ENCODE measurements at places on chromosomes 13 and 19.

GRCh38 chr13:49253310-49253709, 5.6 kb downstream of the CDADC1 start:
- no peak for DNase-seq

DNA sequence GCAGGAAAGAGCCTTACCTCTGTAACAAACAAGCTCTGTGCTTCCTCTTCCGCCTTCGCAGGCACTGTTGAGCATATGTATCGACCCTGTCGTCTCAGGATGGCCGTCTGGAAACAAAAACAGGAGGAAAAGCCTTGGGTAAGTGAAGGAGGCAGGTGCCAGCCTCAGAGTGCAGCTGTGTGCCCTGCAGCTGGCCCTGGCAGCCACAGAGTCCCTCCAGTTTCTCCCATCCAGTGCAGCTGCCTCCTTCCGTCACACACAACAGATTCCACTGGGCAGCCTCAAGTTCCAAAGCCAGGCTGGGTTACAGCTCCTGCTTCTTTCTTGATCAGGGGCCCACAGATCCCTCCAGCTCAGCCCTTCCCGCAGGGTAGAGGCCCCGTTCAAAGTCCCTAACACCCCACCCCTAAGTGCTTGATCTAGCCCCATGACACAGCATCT, 47.7 kb downstream of the DOCK9 start:
- no peak for DNase-seq

GRCh38 chr13:51737609-51738008, 66.4 kb downstream of the DHRS12 start:
- DNase-seq: no peak

DNA sequence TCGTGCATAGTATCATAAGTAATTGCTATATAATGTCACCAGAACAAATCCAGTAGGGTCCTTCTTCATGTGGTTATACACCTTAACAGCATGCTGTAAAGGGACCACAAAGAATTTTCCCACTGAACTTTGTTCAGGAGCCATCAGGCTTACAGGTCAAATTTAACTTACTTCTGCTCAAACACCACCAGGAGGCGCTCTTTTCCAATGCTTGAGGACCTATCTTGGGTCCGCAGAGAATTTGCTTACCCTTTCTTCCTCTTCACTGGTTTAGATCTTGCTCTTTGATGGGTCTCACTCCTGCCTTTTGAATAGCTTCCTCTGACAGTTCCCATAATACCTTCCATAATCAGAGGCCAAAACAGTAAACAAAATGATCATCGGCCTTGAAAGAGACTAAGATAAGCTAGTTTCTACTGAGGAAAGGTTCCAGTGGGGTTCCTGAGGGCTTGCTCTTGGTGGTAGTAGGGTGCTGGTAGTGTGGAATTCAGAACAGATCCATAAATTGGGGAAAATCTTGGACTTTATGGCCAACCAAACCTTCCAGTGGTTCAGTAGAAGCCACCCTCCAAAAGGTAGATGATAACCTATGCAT, 37.4 kb downstream of the SCGB2B2 start:
- DNase-seq: peak; percentile 47

DNA sequence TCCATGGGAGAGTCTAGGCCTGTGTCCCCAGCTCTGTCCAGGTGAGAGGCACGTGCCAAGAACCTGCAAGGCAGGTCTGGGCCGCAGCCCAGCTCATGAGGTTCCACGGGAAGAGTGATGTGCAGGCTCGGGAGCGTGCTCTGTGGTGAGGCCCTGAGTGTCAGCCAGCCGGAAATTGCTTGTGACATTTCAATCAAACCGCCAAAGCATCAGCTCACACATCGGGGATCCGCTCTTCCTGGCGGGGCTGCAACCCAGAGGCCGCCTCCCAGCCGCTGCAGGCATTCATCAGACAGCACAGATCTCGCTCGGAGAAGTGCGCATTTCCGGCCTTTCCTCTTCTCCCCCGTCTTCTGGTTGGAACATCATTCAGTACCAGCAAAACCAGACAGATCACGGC, 109.3 kb downstream of the KDM4B start:
- no peak for DNase-seq

DNA sequence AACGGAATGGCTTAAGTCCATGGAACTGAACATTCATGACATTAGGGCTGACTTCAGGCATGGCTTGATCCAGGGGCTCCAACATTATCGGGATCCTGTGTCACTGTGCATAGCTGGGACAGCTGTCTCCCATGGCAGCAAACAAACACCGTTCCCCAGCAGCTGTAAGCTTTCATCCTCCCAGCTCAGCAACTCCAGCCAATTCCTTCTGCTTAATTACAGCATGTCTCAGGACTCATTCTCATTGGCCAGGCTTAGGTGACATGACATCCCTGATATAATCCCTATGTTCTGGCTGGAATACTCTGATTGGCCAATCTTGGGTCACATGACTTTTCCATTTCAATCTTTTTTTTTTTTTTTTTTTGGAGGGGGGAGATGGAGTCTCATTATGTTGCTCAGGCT, 10.9 kb upstream of the TLE5 start:
- no peak for DNase-seq

GRCh38 chr19:11447347-11448262, 12.2 kb downstream of the PRKCSH start:
- no peak for DNase-seq

DNA sequence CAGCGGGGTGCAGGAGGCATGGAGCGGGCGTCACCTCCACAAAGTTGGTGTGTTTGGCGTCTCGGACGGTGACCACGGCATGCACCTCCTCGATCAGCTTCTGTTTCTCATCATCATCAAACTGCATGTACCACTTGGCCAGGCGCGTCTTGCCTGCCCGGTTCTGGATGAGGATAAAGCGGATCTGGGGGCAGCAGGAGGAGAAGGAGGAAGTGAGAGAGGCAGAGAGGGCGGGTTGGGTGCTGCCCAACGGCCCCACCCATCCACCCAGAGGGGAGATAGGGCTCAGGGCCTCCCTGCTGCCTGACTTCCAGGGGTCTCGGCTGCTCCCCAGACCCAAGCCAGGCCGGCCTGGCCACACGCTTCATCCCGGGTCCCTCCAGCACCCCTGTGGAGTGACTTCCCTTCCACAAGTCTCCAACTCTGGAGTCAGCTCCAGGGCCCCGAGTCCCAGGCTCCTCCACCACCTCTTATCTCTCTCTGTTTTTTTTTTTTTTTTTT, 4.6 kb downstream of the AP2S1 start:
- DNase-seq: no peak

- no peak for DNase-seq
These were observed 201.3 kb downstream of the POU4F1 start for GRCh38 chr13:78401873-78402707.

GRCh38 chr19:13339869-13340268, 166.4 kb downstream of the CACNA1A start:
- DNase-seq: no peak

DNA sequence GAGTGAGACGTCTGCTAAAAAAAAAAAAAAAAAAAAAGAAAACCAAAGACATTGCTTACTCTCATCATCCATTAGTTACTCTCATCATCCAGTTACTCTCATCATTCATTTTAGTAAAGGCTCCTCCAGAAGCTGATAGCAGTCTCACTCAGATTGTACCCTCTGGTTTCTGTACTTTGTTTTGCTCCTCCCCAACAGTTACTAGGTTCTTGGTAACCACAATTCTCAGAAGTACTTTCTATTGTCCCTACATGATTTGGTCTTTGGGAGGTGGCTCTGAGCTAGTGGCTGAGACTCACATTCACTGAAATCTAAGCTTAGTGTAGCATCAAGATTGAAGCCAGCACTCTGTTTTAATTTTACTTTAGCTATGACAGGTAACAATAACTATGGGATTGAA, 14.3 kb downstream of the ERICH4 start:
- DNase-seq: no peak

GRCh38 chr19:49515767-49516166, 3.3 kb downstream of the FCGRT start:
- no peak for DNase-seq

- DNase-seq: no peak
These were observed 101.5 kb downstream of the CCNA1 start for GRCh38 chr13:36533806-36534205.

DNA sequence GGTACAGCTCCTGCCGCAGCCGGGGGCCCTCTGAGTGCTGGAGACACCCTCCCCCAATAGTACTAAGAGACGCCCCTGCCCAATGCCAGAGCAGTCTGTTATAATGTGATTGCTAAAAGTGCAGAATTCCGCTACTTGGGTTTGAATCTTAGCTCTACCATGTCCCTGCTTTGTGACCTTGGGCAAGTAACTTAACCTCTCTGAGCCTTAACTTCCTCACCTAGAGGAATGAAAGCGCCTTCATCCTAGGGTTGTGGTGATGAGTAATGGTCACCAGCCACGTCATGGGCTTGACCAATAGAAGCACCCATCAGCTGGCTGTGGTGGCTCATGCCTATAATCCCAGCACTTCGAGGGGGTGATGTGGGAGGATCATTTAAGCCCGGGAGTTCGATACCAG, 6.5 kb downstream of the PLEKHG2 start:
- DNase-seq: no peak

- no peak for DNase-seq
These were observed 12.0 kb downstream of the NDUFA11 start for GRCh38 chr19:5891572-5891937.

DNA sequence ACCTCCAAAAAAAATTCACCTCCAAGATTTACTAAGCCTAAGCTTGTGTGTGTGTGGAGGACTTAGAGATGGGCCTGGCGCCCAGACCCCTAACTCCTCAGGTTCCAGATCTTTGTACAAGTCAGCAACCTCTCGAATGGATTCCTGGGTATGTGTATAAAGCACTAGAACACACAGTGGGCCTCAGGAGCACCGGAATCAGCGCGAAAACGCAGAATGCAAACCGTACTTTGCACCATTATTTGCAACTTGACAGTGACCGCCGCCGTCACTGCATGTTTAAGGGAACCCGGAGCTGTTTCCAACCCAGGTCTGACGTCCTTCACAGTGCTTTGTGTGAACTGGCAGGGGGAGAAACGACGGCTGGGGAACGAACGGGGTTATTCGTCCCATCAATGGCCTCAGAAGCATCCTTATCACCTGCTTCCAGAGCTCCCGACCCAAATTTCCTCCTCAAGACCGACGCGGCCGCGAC, 688 bp downstream of the ZNF606 start:
- no peak for DNase-seq

GRCh38 chr13:78816592-78816991, 157.6 kb upstream of the OBI1 start:
- no peak for DNase-seq

DNA sequence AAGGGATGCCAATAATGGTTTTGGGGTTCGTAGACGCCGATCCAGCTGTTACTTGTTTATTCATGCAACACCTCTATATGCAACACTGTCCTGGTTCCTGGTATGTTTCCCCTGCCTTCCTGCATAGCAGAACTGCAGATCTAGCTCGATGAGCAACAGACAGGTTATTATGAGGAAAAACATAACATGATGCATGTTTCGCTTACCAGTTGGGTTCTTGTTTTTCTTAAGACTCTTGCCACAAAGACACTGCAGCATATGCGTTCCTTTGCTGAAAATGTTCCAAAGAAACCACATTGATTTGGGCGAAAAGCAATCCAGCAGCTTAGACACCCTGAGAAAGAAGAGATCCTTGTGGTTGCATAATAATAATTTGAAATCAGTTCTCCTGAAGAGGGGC, 583 bp downstream of the FGF14 start:
- no peak for DNase-seq

GRCh38 chr19:6588508-6589345, 2.2 kb downstream of the CD70 start:
- no peak for DNase-seq

DNA sequence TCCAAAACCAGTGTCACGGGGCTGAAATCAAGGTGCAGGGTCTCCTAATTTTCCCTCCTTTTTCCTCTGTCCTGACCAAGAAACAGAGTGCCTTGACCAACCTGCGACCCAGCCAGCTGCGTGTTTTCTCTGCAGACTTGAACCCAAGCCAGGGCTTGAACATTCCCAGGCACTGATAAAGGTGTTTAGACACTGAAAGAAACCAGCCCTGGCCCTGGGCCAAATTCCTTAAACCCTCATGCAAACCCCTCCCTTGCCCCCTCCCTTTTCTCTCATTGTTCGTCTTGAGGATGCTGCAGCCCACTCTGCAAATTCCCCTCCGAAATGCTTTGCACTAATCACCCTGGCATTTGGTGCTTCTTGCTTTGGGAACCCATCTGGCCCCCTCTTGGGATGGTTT, 9.5 kb upstream of the FFAR2 start:
- DNase-seq: no peak

GRCh38 chr13:75694722-75695121, 58.6 kb downstream of the LMO7 start:
- no peak for DNase-seq

- DNase-seq: no peak
These were observed 737.7 kb downstream of the PCDH9 start for GRCh38 chr13:66492479-66492878.

GRCh38 chr13:66410314-66410713, 819.8 kb downstream of the PCDH9 start:
- no peak for DNase-seq

- DNase-seq: no peak
These were observed 11.3 kb downstream of the ZNF571 start for GRCh38 chr19:37583340-37583739.

DNA sequence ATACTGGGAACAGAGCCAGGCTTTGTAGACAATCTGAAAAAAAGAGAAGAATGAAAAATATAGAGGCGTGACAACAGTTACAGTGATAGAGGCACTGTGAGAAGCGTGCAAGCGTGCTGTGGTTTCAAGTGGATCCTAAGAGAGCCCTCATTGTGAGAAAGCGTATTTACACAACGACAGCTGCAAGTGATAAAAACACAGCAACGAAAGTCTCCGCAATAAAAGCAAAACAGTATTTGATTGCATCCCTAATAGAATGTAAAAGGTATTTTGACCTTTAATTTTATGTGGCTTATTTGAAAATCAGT, 642.7 kb upstream of the ARGLU1 start:
- DNase-seq: no peak

DNA sequence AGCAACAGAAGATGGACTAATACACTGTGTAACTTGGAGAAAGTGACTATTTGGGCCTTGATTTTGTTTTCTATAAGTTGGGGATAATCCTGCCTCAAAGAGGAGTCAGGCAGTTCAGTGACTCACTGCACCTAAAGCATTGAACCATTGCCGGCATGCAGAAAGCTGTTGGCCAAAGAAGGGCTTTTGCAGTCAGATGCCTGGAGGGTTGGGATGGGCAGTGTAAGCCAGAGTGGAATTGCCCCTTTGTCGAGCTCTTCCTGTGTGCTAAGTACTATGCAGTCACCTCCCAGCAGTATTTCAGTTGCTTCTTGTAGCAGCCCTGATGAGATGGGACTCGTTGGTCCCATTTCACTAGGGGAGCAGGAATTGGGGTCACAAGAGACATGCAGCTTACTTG, 11.1 kb downstream of the ZNF473 start:
- no peak for DNase-seq

GRCh38 chr19:51091895-51092873, 9.5 kb upstream of the KLK14 start:
- no peak for DNase-seq

GRCh38 chr13:52847682-52848432, 583 bp downstream of the PCDH8 start:
- DNase-seq: no peak

GRCh38 chr13:45295536-45295935, 45.4 kb downstream of the TPT1 start:
- DNase-seq: no peak
